HS-5 (cell line): ENCODE measurements at places on chromosomes 4 and X.
A peak's percentile ranks its signal among the peaks of the same experiment; 100 is the strongest.

GRCh38 chr4:168831585-168831918 lies 178.5 kb downstream of the CBR4 start:
- no peak for DNase-seq

GRCh38 chr4:10704430-10704810 lies 19.9 kb upstream of the CLNK start:
- no peak for DNase-seq

DNA sequence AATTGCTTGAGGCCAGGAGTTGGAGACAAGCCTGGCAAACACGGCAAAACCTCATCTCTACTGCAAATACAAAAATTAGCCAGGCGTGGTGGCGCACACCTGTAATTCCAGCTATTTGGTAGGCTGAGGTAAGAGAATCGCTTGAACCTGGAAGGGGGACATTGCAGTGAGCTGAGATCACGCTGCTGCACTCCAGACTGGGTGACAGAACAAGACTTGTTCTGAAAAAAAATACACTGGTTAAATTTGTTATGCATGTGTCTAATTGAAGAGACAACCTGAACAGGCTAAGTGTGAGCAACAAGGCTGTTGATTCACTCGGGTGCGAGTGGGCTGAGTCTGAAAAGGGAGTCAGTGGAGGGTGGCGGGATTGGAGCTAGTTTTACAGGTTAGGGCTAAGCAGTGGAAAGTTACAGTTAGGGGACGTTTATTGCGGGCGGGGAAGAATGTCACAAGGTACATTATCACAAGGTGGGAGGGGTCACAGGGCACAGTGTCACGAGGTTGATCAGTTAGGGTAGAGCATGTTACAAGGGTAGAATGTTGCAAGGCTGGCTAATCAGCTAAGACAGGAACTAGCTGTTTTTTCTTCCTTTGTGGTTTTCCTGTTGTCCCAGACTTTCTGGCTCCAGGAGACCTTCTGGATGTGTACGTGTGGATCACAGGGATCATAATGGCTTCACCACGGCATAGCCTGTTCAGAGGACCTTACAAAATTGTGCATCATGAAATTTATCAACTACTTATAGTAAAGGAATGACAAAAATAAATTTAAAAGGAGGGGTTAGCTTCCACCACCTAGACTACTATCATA lies 115.8 kb downstream of the NAA11 start:
- no peak for DNase-seq

GRCh38 chr4:185730387-185730786 lies 81.6 kb downstream of the SORBS2 start:
- no peak for DNase-seq

DNA sequence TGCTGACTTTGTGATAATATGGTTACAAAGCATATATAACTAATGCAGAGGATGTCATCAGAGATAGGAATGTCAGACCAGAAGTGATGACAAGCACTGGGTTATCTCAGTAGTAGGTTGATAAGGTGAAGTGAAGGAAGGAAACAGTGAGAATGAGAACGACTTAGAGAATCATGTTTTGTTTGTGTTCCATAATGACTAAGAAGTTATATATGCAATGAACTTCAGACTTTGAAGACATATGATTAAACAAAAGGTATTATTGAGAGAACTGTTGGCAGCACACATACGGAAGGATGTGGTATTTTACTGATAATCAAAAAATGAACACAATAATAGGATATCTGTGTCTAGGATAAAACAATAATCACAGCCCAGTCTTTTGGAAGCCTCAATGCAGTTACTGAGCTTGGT lies 18.3 kb upstream of the HHIP start:
- DNase-seq, result no peak

DNA sequence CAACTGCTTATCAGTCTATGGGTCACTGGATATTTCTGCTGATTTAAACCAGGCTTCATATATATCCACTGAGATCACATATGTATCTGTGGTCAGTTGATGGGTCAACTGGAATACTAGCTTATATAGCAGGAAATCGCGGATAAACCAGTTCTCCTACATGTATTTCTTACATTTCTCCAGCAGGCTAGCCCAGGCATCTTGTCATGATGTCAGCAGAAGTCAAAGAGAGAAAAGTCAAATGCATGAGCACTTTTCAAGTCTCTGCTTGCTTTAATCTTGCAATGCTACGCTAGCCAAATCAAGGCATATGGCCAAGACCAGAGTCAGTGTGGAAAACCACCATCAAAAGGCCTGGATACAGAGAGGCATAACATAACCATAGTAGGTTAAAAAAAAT lies 1008.8 kb upstream of the DIAPH2 start:
- DNase-seq, result no peak

- DNase-seq, result no peak
These were observed 723 bp downstream of the TMEM192 start for GRCh38 chr4:165111906-165112367.

GRCh38 chr4:15557786-15558550 lies 88.3 kb downstream of the CC2D2A start:
- no peak for DNase-seq

GRCh38 chr4:82335043-82335442 lies 38.7 kb downstream of the HNRNPD start:
- DNase-seq, result no peak

GRCh38 chr4:16225863-16226815 lies at the start of gene TAPT1:
Gene TAPT1 (minus strand): TSS chr4:16226471. CDS start chr4:16226457, 14 bp downstream.
- no peak for DNase-seq

DNA sequence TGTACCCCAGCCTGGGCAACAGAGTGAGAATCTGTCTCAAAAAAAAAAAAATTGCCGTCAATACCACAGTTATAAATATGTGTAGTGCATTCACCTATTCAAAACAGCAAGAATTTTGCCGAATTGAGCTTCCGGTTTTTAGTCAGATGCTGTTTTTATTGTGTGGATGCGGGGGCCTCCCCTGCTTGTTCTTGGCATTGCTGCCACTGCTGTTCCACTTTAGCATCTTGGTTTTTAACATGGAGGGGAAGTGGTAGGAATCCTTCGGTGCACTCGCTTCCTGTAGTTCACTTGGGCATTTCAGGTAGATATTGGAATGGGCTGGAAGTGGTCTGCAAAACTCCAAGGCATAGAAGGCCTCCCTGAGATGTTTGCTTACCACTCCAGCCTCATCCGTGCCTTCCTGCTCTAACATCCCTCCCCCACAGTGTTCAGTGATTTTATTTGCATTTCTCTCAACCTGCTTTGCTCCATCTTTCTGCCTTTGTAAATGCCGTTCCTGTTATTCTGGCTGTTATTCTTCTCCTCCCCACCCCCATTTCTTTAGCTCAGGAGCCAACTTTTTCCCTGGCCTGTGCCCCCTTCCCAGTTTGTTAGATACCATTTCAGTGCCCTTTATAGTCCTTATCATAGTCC lies 25.5 kb downstream of the MOB1B start:
- no peak for DNase-seq

- DNase-seq, result no peak
These were observed 76.2 kb upstream of the GBA3 start for GRCh38 chr4:22616516-22616915.

- DNase-seq, result no peak
These were observed 50.0 kb upstream of the PASD1 start for GRCh38 chrX:151513472-151513871.

DNA sequence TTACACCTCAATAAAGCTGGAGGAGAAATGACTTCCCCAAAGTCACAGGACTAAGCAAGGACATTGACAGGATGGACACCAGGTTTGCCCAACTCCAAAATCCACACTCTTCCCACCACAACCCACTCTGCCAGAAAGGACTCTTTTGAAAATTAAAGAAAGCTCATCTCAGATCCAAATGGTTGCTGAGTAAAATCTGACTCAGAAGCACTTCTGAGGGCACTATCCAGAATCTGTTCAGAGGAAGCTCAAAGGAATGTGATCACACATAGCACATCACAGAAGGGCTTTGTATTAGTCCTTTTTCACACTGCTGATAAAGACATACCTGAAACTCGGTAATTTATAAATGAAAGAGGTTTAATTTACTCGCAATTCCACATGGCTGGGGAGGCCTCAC lies 155.5 kb downstream of the RAB28 start:
- no peak for DNase-seq

- DNase-seq, result no peak
These were observed 422.1 kb downstream of the BCOR start for GRCh38 chrX:39675619-39676018.

GRCh38 chrX:96407501-96407900 lies 277.1 kb upstream of the DIAPH2 start:
- DNase-seq, result peak; percentile 5

- no peak for DNase-seq
These were observed 62.0 kb upstream of the FREM3 start for GRCh38 chr4:143762511-143762910.

DNA sequence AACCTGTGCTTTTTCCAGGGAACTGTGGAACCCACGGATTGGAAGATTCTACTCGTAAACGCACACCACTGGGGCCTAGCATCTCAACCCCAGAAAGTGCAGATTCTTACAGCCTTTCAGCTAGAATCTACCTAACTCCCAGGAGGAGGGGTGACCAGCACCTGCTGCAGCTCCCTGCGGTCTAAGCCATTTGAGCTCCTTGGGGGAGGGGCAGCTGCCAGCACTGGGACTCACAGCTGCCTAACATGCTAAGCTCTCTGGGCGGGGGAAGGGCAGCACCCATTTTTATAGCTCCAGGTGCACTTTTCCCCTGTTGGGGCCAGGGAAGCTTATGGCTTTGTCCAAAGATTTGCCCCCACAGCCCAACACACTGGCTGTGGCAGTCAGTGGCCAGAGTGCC lies 595.7 kb upstream of the EPHA5 start:
- DNase-seq, result no peak

DNA sequence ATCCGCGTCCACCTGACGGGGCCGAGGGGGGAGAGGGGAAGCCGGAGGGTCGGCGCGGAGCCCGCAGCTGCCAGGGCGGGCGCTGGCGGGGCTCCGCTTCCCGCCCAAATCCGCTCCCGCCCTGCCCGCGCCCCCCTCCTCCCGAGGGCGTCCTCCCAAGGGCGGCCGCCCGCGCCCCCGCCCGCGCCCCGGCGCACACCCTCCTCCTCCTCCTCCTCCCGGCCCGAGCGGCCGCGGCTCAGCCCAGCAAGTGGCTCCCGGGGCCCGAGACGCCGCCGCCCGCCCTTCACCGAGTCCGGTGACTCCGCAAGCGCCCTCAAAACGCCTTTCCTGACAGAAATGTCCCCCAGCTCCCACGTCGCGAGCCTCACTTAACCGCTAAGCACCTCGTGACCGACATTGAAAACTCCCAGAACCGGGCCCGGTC lies 487 bp downstream of the HMGB2 start:
- no peak for DNase-seq

DNA sequence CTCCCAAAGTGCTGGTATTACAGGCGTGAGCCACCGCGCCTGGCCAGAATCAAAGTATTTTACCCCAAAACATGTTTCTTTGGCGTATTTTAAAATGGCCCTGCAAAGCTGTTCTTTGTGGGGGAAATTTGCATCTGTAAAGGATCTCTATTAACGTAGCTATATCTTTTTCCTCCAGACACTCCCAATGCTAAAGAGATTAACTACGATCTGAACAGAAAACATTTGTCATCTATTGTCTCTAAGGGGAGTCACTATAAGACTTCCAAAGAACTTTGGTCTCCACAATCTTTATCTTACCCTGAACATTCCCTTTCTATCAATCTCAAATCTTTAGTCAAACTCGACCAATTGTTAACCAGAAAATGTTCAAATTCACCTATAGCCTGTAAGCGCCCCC lies 19.1 kb upstream of the PDS5A start:
- DNase-seq, result no peak

- no peak for DNase-seq
These were observed 199.4 kb downstream of the MAPK10 start for GRCh38 chr4:86160426-86160825.

DNA sequence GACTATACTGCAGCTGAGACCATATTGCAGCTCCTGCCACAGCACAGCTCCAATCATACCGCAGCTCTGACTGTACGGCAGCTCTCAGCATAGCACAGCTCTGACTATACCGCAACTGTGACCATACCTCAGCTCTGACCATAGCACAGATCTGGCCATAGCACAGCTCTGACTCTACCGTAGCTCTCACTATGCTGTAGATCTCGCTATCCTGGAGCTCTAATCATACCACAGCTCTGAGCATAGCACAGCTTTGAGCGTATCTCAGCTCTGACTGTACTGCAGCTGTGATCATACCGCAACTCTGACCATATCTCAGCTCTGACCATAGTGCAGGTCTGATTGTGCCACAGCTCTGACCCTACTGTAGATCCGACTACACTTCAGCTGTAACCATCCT lies 139.2 kb downstream of the ASMT start:
- DNase-seq, result no peak

DNA sequence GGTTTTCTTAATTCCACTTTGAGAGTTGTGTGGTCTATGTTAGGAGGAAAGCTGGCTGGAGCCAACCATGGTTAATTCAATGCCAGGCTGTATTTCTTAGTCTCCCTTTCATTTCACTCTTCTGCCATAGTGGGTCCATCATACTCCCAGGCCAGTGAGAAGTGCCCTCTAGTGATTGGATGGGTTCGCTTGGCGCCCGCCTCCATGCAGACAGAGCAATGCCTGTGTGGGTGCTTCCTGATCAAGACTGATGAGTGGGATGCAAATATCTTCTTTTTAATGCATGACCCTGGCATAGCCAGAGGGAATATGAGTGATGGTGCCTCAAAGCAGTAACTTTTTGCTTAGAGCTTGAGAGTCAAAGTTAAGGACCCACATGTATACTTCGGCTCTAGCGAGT lies 6.4 kb downstream of the BMX start:
- no peak for DNase-seq
